ENCODE measurements at places on chromosomes 2 and 18. TPM values are rescaled to one million over a fixed set of nuclear protein-coding genes. Genes with fewer than 3 reads are reported as not detected.

DNA sequence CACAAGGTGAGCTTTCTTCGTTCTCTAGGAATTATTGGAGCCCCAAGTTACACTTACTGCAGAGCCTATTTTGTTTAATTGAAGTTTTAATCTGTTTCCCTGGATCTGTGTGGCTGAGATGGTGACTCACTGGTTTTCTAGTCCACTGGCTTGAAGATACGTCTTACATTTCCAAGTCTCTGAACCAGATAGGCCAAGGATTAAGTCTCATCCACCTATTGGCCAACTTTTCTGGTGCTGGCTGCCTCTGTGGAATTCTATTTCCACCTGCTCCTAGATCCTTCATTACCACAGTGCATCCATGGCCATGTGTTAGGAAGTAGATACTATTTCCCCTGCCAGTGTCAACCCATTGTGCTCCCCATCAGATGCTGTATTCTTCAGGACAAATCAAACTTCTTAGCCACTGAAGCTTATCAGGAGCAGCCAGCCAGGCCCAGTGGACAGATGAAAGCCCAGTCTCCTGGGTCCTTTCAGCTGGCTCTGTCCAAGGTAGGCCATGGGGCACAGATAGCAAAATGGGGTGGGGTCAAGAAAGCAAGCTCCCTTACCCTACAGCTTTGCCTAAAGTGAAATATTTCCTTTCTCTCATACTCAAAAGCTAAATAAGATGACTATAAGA is 198.8 kb upstream of the TCF4 start:
- no peak for DNase-seq

The EN1 gene
- total RNA-seq = not detected

DNA sequence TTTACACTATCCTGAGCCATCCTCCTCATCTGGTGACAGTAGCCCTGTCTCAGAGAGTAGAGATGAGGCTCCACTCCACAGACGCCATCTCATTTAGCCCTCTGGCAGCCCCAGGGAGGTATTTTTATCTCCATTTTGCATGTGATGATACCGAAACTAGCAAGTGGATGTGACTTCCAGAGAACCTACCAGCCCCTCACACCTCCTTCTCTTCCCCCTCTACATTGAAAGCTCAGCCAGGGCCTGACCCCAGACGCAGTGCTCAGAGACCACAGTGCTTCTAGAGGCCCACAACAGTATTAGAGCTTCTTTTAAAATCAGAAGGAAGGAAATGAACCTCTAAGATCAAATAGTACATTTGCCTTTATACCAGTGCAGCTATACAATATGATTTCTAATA is 8.3 kb downstream of the GYPC start:
- no peak for DNase-seq

The ICOS gene
- total RNA-seq = 0.21 TPM

DNA sequence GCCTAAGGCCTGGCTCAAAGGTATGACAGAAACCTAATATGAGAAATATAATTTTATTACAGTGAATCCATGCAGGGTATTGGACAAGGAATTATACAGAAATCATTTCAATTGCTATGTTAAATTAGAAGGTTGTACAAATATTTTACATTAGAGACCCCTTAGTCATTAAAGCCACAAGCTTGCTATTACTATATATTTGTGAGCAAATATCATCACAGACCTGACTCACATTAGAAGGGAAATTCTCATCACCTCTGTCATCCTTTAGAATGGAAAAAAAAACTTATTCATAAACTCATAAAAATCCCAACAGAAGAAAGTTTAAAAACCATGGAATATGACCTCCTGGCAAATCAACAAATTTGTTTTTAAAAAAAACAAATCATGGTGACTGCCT is 277.9 kb downstream of the DCC start:
- no peak for DNase-seq

DNA sequence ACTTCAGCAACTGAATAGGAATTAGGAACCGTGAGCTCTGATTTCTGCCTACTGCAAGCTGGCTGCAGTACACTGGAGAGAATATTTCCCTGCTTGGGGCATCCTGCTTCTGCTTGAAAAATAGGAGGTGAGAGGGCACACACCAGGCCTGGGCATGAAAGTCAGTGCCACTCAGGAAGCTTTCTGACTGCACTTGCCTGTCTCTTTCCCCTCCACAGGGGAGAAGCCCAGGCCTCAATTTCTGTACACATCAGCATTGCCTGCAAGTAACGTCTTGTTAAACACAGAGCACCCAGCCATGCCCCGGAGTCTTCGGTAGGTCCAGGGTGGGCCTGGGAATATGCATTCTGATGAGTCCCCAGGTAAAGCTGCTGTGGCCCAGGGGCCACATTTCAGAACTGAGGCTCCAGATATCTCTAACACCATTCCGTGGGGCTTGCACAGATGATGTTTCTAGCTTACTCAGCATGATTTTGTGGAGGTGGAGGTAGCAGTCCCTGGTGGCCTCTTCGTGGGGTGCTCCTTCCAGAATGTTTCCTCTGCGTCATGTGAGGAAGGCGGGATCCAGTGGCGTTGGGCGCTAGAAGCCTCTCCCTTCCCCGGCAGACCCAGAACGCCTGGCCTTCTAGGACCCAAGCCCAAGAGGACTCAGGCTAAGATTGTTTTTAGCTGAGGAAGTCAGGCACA is 114.1 kb downstream of the ZBTB7C start:
- DNase-seq = no peak

DNA sequence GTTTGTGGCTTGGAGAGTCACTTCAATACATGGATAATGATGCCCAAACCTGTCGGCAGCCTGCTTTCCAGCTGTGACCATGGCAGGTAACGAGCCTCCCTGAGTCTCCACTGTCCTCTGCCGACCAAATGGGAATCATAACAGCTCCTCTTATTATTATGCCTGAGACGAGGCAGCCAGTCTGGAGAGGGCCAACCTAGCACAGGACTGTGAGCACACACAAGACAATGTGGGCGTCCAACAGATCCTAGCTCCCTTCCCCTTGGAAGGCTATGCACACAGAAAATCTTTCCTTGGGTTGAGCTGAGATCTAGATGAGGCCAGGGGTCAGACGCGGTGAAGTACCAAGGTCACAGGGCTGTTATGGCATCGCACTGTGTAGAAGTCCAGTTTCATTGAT is 890 bp upstream of the SLC4A3 start:
- DNase-seq = no peak

The CD207 gene
- not detected for total RNA-seq

GRCh38 chr18:45386041-45386655 is 229.1 kb upstream of the SLC14A2 start:
- no peak for DNase-seq

The LRRC30 gene
- 0.32 TPM for total RNA-seq

DNA sequence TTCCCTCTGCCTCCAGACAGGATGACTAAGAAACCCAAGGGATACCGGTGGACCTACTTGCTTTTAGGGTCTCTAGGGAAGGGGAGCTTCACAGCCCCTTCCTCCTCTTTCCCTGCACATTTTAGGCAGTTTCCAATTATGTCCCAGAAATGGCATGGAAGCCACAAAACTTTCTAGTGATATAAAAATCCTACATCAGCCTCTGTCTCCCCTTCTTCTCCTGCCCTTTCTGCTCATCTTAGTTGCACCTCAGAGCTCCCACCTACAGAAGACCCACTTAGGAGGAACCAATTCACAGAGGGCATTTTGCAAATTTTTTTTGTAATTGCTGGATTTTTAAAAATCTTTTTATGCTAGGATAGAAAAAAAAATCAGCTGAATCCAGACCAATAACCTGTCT is 263.1 kb downstream of the TNS1 start:
- DNase-seq = no peak

The HJURP gene
- total RNA-seq = 8.9 TPM

The DUSP19 gene
- 9.6 TPM for total RNA-seq

GRCh38 chr18:13267431-13267873 is 48.9 kb downstream of the LDLRAD4 start:
- no peak for DNase-seq

GRCh38 chr2:33605056-33605455 is 6.0 kb upstream of the FAM98A start:
- no peak for DNase-seq

- DNase-seq = no peak
These were observed 9.8 kb downstream of the TMEM131 start for GRCh38 chr2:97985998-97986397.

DNA sequence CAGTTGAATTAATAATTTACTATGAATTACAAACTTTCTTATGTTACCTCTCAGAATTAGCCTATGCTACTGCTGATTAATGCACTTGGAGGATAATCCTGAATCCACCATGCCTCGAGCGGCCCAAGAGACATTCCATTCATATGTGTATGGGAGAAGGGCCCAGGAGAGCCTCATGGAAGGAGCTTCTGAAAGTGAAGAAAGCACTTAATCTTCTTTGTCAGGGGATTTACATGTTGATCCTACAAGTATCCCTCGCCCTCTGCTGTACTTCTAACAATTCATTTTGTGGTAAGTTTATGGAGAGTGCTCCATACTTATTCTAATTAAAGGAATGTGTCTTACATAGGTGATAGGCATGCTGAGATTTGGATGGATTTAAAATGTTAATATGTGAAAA is 1189.1 kb upstream of the NXPH2 start:
- no peak for DNase-seq

The SOCS6 gene
- total RNA-seq = 40.1 TPM

The FSHR gene
- total RNA-seq = 0.69 TPM

DNA sequence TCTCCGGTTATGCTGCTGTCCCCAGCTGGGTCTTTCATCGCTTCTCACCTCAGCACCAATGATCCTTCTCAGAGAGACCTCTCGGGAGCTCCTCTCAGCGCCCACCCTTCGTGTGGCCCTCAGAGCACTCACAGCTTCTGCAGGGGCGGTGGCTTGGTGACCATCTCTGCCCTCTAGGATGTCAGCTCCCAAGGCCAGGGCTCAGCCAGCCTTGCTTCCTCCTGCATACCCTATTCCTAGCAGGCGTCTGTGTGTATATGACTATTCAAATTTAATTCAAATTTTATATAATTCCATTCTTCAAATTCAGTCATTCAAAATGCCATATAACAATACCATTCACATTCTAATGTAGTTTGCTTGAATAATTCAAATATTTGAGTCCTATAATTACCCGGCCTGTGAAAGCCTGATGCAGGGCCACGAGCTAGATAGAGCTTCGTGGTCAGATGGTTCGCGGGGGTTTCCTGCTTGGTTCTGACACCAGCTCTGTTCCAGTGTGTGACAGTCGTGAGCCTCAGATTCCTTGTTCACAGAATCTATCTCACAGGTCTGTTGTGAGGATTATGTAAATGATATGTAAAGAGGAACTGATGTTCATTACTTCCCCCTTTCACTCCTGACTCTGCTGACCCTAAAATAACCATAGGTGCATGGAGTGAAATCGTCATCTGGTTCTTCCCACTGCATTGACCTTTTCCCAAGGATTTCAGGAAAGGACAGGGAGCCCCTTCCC is 94.0 kb upstream of the CNGA3 start:
- DNase-seq = no peak

- no peak for DNase-seq
These were observed 113.4 kb downstream of the HDAC4 start for GRCh38 chr2:239287461-239287860.

- no peak for DNase-seq
These were observed 313.9 kb downstream of the GBX2 start for GRCh38 chr2:235854276-235854675.

The NCL gene
- 128 TPM for total RNA-seq

The MAB21L4 gene
- total RNA-seq = 0.42 TPM

DNA sequence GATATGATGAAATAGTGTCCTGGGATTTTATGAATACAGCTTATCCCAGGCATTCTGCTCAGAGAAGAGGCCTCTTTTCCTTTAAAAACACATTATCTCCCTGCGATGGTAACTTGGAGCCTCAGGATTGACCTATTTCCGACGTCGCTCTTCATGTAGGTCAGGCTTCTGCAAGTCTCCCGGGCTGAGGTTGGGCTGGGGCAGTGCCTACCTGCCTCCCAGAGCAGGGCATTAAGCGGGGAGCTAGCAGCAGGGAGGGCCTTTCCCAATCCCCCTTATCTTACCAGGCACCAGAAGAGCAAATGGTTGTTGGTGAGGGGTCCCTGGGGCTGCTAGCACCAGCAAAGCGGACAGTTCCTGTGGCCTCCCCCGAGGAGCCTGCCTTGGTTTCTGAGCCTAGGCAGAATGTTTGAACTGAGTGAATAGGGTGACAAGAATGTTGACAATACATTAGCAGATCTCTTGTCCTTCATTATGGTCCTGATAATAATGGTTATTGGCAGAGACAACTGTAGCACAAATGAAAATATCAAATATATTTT is 60.2 kb downstream of the TRPM8 start:
- no peak for DNase-seq

- DNase-seq = no peak
These were observed 239.1 kb downstream of the TSN start for GRCh38 chr2:121994238-121995206.
